GM23248 (cell line): ENCODE measurements at places on chromosomes 16 and 17. TPM values are rescaled to one million over a fixed set of nuclear protein-coding genes. Genes with fewer than 3 reads are reported as not detected.

NME1 gene
- total RNA-seq, result 132 and 133 TPM in 2 replicates

NDRG4 gene
- total RNA-seq, result 4.7 and 7.1 TPM in 2 replicates

KRTAP4-3 gene
- not detected in 2 replicates for total RNA-seq

OR4D1 gene
- not detected in 2 replicates for total RNA-seq

HOXB1 gene
- total RNA-seq, result not detected in 2 replicates

CFAP52 gene
- not detected in 2 replicates for total RNA-seq
